Stimulated activated CD4-positive, alpha-beta T cell treated with anti-CD3 and anti-CD28 coated beads, Interleukin-1b, Interleukin-23, amount 100 ng/mL, for 24 hours (primary cell): ENCODE measurements at places on chromosomes 11 and 22.

- no peak for DNase-seq
Measured at GRCh38 chr22:48710410-48710809, 1117.3 kb downstream of the BRD1 start.

DNA sequence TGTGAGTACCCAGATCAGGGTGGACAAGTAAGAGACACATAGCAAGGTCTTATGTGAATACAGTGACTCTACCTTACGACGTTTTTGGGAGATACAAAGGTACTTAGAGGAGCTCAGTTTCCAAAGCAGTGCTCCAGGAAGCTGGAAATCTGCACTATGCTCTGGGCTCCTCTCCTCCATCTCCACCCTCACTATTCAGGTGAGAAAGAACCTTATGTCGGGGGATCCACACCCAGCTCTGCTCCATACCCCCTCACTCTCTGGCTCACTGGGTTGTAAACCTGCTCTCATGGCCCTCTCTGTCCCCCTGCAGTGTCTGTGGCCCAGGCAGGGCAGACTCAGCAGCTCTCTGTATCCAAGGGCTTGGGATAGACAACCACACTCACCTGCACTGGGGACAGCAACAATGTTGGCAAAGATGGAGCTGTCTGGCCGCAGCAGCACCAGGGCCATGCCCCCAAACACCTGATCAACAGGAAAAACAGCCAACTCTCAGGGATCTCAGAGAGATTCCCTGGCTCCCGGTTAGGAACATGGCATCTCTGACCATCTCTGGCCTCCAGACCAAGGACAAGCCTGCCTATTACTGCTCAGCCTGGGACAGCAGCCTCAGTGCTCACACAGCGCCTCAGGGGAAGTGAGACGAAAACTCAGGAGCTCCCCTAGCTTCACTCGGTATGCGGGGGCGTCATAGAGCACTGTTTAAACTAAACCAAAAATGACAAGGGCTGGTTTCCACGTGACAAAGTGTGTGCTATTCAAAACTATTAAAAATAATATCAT lies 60.9 kb upstream of the TOP3B start:
- no peak for DNase-seq

GRCh38 chr11:131977231-131977630 lies 606.8 kb downstream of the NTM start:
- no peak for DNase-seq

GRCh38 chr11:109033627-109034338 lies 368.9 kb downstream of the DDX10 start:
- no peak for DNase-seq

DNA sequence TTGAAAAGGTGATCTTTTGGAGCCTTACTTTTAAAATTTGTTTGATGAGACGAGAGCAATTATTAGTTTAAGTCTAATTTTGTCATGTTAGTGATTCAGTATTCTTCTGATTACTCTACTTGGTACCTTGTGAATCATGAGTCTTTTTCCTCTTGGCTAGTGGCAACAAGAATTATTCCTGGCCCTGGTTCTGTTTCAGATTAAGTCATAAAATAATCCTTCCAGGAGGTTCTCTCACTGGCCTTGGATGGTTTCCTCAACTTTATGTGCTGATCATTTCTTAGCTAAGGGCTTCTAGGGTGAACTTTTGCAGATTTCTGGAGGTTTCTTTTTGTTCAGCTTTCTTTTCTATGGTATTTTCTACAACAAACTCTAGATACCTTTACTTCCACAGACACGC lies 741.8 kb upstream of the LUZP2 start:
- no peak for DNase-seq

DNA sequence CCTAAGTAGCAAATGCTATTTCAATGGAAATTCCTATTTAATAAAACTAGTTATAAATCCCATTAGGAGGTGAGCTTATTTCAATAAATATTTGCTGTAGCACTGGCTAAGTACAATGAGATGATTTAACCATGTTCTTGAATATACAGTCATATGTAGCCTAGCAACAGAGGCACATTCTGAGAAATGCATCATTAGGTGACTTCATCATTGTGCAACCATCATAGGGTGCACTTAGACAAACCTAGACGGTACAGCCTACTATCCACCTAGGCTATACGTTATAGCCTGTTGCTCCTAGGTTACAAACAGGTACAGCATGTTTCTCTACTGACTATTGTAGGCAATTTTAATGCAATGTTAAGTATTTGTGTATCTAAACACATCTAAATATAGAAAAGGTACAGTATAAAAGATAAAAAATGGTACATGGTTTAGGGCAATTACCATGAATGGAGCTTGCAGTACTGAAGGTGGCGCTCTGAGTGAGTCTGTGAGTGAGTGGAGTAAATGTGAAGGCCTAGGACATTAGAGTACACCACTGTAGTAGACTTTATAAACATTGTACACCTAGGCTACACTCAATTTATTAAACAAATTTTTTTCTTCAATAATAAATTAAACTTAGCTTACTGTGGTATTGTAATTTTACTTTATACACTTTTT lies 350.1 kb downstream of the CASP12 start:
- DNase-seq: no peak

DNA sequence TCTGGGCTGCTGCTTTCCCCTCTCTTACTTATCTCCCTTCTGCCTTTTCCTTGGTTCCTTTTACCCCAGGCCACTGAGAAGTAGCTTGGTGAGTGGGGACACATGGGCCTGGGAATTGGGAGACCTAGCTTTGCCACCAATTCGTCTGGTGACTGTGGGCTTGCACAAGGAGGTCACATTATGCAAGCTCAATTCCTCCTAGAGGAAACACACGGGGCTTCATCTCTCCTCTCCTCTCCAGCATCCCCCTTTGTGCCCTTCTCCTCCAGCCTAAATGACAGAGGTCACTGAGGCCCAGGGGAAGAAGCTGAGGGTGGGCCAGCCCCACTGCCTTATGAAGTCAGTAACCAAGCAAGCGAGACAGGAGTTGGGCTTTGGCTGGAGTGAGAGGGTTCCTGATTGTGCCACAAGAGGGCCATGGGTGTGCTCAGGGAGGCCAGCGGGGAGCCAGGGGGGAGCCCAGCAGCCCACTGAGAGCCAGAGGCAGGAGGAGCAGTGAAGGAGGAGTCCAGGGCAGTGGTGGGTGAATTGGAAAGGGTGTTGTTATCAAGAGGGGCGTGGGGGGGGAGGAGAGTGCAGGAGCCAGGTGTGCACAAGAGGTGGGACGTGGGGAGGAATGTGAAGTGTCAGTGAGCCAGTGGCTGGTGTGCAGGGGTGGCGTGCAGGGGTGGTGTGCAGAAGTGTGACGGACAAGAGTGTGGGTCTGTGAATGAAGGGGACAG lies 2.0 kb downstream of the CLCF1 start:
- DNase-seq: no peak

- DNase-seq: no peak
Measured at GRCh38 chr11:61325649-61326414, 7.1 kb downstream of the DDB1 start.

GRCh38 chr11:72745511-72745910 lies 6.7 kb downstream of the ARAP1 start:
- no peak for DNase-seq

DNA sequence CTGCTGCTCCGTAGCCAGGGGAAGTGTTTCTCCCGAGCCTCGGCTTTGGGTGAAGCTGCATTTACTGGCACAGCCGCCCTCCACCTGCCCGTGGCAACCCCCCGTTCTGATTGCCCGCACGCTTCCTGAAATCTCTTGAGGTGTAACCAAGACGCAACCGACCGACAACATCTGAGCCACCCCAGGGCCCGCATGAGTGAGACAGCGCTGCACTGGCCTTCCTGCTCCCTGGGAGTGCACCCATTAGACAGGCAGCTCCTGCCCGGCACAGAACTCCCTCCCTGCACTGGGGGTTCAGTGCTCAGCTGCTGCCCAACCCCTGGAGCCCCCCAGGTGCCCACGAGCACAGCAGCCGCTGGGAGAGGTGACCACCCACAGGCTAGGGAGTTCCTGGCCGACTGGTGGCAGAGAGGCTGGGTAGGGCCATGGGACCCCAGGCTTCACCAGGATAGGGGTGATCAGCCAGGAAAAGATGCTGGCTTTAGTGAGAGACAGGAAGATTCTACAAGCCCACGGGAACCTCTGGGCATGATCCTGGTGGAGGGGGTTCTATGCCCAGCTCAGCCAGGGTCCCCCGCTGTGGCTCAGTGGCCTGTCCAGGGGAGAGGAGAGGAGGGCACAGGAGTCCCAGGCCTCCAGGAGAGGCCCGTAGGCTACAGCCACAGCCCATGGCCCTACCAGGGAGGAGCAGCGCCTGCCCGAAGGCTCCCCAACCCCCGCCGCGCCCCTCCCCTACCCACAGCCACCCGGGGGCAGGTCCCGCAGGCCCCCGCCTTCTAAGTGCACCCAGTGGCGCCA lies 14.6 kb downstream of the PLXNB2 start:
- DNase-seq: no peak

GRCh38 chr22:26479043-26479791 lies 4.4 kb downstream of the HPS4 start:
- DNase-seq: no peak

GRCh38 chr11:73622926-73623593 lies 23.3 kb upstream of the PLEKHB1 start:
- no peak for DNase-seq

GRCh38 chr11:20529757-20530156 lies 69.7 kb upstream of the SLC6A5 start:
- no peak for DNase-seq

DNA sequence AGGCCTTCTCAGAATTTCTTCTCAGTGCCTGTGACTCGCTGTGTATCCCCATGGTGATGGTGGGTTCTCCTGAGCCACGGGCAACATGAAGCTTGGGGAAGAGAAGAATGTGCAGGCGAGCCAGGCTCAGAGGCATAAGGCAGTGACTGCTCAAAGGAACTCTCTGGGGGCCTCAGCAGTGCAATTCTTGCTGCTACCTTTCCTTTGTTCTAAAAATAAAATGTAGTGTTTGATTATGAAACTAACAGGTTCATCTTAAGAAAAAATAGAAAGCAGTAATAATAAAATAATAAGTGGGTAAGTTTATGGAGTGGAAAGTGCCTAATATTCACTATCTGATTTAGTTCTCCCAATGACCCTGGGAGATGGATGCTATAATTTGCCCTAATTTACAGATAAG lies 46.7 kb downstream of the MEI1 start:
- DNase-seq: no peak

- no peak for DNase-seq
Measured at GRCh38 chr11:78022397-78023396, at the start of gene KCTD14. TSS of gene KCTD14 (minus strand) at chr11:78023276. CDS start at chr11:78023249, 27 bp downstream.

GRCh38 chr11:123291201-123291869 lies 96.3 kb upstream of the CLMP start:
- DNase-seq: no peak

DNA sequence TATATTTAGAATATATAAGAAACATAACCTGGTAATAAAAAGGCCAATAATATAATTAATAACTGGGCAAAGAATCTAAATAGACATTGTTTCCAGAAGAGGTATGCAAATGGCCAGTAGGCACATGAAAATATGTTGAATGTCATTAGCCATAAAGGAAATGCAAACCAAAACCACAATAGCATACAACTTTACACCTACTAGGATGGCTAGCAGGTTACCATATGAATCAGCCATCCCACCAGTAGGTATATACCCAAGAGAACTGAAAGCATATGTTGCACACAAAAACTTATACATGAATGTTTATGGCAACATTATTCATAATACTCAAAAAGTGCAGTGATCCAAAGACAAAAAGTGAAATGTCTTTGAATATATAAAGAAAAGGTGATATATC lies 2.7 kb upstream of the OR2D2 start:
- DNase-seq: no peak

GRCh38 chr11:94728966-94729751 lies 39.0 kb upstream of the AMOTL1 start:
- no peak for DNase-seq

DNA sequence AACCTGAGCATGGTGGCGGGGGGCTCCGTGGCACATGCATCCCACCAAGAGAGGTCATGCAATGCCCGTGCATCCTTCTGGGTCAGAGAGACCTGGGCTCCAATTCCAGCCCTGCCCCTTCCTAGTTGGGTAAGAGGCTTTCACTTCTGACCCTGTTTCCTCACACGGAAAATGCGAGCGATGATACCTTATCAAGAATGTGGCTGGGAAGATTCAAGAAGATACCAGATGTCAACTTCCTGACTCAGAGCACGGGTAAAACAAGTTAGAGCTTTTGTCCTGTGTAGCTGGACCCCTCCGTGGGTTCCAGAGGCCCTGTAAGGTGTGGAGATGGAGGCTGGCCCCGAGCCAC lies 8.7 kb upstream of the DGKZ start:
- no peak for DNase-seq
